ENCODE measurements at places on chromosomes 7 and 10.
A peak's percentile ranks its signal among the peaks of the same experiment; 100 is the strongest.

- DNase-seq = no peak
These were observed 6.8 kb upstream of the ANKRD22 start for GRCh38 chr10:88858491-88858890.

- no peak for DNase-seq
These were observed 23.6 kb downstream of the MEST start for GRCh38 chr7:130515315-130516040.

GRCh38 chr7:1765336-1765735 is 95.3 kb downstream of the ELFN1 start:
- DNase-seq = no peak

- DNase-seq = peak; percentile 70
These were observed at the start of gene STEAP2 for GRCh38 chr7:90211391-90212148. STEAP2 (plus strand) TSS chr7:90211740; CDS start chr7:90225083, 13,343 bp downstream.

DNA sequence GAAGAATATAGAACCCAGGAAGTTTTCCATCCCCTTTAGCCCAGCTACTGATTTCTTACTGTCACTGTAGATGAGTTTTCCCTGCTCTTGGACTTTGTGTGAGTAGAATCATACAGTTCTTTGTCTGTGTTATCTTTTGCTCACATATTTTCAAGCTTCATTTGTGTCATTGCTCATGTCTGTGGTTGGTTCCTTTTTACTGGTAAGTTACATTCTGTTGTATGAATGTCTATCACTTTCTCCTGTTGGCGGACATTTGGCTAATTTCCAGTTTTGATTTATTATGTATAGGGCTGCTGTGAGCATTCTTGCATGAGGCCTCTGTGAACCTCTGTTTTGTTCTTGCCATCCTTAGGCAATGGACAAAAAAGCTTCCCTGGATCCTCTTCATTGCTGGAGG is 5.3 kb downstream of the GLRX3 start:
- DNase-seq = no peak

- no peak for DNase-seq
These were observed 11.5 kb downstream of the CNNM1 start for GRCh38 chr10:99340650-99341049.

DNA sequence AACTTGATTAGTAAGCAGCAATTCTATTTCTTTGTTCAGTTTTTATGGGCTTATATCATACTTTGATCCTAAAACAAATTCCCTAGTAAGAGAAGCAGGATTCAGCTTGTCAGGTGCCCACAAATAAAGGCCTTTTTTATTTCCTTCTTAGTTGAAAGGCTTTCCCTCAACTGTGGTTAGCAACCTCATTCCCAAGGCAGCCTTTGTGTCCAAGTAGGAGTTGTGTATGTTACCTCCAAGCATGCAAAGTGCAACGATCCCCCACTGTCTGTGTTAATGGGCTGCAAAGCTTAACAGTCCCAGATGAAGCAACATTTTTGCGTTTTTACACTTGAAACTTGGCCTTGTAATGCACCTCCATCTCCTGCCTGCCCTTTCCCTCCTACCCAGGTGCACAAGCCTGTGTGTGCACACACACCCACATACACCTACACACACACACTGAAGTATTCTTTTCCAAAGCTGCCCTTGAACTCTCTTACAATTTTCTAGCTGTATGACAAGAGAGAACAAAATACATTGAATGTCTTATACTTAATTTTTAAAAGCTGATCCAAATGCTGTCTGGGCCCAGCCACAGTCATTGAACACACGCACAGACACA is 278.2 kb downstream of the SNX13 start:
- DNase-seq = no peak

DNA sequence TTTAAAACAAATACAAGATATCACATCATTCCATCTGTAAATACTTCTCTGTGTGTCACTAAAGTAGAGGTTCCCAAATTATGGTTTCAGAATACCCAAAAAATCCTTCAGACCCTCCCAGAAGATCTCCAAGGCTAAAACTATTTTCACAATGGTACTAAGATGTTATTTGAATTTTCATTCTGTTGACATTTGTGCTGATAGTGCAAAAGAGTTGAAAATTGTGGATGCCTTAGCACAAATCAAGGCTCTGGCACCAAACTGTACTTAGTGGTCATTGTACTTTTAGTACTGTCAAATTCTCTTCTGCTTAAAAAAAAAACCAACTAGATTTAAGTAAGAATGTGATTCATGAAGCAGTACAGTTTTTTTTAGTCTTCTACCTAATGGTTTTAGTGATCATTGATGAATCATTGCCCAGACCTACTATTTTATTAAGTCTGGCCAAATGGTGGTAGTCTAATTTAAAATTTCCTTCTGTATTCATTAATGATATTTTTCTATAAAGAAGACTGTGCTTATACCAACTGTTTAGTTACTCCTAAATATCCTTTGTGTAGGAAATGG is 50.5 kb downstream of the TPST1 start:
- DNase-seq = no peak

DNA sequence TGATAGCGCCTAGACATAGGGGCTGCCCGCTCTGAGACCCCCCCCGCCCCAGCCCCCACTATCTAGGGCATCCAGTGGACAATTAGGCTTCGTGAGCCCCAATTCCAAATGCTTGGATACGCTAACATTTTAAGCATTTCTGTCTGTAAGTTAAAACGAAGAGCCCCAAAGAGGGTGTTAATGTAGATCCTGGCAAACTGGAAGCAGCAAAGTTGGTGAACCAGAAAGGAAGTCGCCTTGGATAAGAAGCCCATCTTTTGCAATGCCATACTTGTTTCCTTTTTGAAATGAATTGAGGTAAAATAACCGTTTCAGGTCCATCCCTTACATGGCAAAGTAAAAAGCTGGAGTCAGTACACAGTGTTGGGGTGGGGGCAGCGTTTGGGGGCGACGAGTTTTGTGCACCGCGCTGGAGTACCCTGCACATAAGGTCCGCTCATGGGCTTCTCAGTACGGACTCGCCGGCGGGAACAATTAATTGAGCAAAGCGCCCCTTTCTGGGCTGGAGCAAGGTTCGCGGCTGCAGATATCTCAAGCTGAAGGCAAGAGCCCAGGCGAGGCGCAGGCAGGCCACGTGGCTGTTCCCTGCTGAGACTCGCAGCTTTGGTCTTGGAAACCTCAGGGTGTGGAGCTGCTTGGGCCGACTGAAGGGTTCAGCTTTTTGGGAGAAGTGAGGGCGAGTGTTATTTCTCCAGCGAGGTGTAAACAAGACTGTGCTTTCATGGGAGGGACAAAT is 1.4 kb upstream of the TWIST1 start:
- no peak for DNase-seq

DNA sequence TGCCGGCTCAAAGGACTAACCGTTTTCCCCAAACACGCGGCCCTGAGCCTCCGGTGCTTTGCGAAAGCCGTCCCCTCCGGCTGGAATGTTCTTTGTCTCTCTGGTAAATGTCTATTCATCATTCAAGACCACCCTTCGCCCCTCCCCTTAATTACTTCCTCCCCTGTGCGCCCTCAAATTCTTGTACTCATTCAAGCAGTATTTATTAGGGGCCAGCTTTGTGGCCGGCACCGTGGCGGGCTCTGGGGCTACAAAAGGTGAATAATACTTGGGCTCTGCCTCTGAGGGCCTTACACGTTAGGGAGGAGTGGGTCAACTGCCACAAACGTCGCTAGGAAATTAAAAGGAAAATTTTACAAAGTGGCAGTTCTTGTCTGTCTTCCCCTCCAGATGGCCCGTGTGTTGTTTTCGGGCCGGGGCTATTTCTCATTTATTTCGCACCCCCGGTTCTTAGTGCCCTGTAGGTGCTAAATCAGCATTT is 1.5 kb upstream of the MEST start:
- no peak for DNase-seq

- DNase-seq = no peak
These were observed 86.2 kb downstream of the SORBS1 start for GRCh38 chr10:95475003-95475383.

DNA sequence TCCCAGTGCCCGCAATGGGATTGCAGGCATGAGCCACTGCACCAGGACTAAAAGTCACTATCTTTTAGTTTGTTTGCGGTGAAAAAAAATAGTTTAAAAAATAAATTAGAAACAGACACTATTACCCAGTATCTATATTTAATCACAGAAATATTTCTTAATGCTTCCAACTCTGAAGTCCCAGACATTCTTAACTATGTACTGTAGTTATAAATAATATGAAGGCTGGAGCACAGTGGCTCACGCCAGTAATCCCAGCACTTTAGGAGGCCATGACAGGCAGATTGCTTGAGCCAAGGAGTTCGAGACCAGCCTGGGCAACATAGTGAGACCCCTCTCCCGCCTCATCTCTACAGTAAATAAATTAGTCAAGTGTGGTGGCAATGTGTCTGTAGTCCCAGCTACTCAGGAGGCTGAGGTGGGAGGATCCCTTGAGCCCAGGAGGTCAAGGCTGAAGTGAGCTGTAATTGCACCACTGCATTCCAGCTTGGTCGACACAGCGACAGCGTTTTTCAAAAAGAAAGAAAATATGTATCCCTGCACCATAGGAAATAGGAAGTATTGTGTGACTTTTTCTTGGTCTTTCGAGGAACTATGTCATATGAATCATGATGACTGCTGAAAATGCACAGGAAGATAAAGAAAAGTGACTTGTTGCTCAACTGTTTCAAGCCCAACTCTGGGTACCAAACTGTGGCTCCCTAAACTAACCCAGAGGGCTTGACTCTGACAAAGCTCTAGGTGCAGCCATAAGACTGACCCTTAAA is 74.9 kb upstream of the STEAP1B start:
- DNase-seq = no peak

GRCh38 chr7:36291387-36292316 is 98.0 kb upstream of the ANLN start:
- DNase-seq = peak; percentile 75

DNA sequence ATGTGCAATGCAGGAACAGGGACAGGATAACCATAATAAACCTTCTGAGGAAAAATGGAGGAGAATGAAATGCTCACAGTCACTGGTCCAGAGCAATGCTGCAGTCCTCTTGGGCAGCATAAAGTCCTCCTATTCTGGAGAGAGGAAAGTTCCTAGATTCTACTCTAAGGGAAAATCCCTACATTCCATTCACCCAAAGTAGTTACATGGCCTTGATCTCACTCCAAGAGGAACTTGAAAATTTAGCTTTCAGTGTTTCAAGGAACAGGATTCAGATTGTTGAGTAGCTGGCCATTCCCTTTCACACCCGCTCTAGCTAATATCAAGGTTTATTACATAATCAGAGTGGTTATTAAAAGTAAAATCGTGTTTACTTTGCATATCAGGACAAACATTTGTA is 168.3 kb downstream of the CHRM2 start:
- no peak for DNase-seq

GRCh38 chr10:67943917-67944316 is 59.5 kb downstream of the SIRT1 start:
- DNase-seq = no peak

DNA sequence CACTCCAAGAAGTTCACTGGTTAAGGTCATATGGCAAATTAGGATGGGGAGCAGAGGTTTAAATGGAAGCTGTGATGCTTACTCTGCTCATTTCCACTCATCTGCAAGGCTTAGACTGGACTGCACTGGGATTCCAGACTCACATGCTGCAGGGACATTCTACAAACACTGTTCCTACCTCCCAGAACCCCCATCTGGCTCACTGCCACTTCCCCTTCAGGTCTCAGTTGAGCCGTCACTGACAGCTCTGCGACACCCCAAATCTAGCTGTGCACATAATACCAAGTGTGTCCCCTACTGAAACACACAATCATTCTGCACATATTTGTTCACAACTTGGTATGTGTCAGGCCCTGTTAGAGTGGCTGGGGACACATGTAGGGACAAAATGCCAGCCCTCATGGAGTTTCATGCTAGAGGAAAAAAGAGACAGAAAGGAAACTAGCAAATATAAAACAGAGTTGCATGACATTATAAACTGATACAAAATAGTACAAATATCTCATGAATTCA is 5.4 kb downstream of the PRKCQ start:
- DNase-seq = no peak

DNA sequence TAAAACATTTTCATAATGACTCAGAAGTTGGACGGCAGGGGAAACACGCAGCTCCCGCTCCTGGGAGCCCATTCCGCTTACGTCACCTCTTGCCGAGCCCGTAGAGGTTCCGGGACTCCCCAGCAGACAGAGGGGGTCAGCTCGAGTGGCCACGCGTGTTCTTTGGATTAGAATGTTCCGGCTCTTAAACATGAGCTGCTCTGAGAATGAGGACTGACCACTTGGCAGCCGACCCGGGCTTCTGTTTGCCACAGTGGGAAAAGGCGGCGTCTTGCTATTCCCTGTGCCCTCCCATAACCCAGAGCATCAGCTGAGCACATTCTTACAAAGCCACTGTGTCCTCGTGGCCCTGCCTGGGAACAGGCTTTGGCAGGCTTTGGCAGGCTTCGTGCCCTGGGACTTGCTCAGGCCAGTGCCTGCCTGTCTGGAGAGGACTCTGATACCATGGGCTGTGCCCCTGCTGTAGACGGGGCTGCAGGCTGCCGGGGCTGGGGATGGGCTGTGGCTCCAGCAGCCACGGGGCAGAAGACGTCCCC is 40.1 kb downstream of the PFKP start:
- no peak for DNase-seq

GRCh38 chr7:28939844-28940544 is 18.1 kb downstream of the TRIL start:
- DNase-seq = no peak

DNA sequence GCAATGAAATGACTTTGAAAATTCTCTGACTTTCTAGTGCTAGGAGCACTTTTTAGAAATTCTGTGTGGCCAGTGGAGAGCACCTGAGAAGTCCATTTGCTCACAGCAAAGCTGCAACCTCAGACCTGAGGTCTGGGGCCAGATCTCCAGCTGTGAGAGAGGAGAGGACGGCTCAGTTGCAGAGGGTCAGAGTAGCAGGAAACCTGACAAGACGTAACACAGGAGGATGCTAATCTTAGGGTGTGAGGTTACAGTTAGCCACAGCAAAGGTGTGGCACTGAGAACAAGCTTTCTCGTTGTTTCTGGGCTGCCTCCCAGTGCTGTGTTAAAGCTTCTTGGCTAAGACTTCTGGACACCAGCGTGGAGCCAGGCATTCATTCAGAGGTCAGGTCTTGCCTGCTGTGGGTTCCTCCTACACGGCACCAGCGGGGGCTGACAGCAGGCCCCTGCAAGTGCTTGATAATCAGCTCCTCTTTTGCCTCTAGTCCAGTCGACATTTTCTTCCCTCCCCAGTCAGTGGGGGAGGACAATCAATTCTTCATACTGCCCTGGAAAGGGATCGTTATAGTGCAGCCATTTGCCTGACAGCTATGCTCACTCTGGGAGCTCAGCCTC is 435.4 kb upstream of the DPP6 start:
- no peak for DNase-seq

DNA sequence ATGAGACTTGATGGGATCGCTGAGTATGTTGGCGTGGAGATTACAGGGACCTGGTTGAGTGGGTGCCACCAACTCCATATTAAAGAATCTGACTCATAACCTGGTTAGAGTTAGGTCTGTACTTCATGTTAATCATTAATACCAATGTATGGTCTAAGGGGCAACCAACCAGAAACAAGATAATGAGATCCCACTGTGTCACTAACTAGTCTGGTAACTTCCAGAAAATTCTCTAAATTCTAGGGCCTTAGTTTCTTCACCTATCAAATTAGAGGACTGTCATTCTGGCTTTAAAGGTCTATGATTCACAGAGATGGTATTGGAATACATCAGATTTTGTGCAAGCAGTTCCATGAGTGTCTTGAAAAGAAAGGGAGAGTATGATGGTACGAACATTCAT is 102.2 kb downstream of the SNX10 start:
- DNase-seq = no peak

GRCh38 chr10:96413151-96413787 is 54.5 kb upstream of the OPALIN start:
- no peak for DNase-seq
